Calu3 (cell line): ENCODE measurements at places on chromosomes 16 and 17.

- H3K27me3 ChIP-seq = peaks cover 44% of the 10 kb centered on the region
- no peak within 1 kb of the TSS for H3K4me3 ChIP-seq
- H3K36me3 ChIP-seq = peaks cover 6% of the 10 kb centered on the region
- no peaks in the 10 kb centered on the region for H3K4me1 ChIP-seq
- no peak within 1 kb of the TSS for H3K27ac ChIP-seq
- no peak for DNase-seq
Measured at GRCh38 chr16:1430759-1431496, at the start of gene PERCC1. TSS of gene PERCC1 (plus strand) at chr16:1431078. CDS start at chr16:1432594, 1,516 bp downstream.

DNA sequence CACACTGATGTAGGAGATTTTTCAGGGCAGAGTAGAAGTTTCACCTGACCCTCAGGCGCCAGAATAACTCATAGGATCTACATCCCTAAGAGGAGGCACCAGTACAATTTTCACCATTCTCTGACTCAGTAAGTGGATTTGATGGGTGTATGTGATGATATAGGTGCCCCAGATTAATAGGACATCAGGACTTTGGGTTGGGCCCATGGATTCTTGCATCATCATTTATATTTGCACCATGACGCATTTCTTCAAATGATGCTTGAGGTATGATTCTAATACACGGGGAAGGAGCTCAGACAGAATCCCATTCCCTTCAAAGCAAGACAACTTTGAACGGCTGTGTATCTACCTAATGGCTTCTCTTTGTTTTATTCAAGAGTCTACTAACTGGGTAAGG, 173.2 kb downstream of the TMEM114 start:
- H3K4me1 ChIP-seq = no peaks in the 10 kb centered on the region
- no peaks in the 10 kb centered on the region for H3K36me3 ChIP-seq
- no peak for DNase-seq
- H3K27ac ChIP-seq = no peak overlapping the region

DNA sequence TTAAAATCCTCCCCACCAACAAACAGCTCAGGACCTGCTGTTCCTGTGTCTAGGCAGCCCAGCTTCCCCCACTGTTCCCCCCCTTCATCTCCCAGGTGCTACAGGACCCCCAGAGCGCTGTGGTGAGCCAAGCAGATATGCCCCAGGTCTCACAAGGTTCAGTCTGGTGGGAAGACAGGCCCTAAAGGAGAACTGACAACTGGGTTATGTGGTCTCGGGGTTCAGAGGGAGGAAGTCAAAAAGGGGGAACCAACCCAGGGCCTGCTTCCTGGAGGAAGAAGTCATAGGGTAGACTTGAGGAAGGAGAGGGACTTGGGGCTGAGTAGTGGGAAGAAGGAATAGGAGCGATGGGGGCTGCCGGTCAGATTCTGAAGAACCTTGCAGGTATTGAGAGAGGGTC, 2.6 kb downstream of the RIPOR1 start:
- H3K36me3 ChIP-seq = peaks cover 51% of the 10 kb centered on the region
- DNase-seq = no peak
- peak overlapping the region; percentile 87 for H3K4me3 ChIP-seq

DNA sequence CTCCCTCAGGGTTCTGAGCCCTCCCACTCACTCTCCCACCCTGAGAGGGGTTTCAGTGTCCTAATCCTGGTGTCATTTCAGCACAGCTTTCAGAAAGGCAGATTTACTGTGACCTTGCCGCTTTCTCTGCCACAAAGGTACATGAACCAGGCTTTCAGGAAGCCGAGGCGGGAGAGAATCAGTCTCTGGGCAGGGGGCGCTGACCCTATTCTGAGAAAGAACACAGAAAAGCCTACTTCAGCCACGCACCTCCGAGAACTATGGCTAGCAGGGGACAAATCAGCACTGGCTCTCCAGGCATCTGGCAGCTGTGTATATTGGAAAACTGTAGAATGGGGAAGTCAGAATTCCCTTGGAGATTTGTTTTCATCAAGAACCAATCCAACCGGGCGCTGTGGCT, 57.7 kb upstream of the BCAR1 start:
- no peaks in the 10 kb centered on the region for H3K27me3 ChIP-seq
- peak overlapping the region; percentile 50 for H3K27ac ChIP-seq
- DNase-seq = no peak
- no peak overlapping the region for H3K4me3 ChIP-seq

DNA sequence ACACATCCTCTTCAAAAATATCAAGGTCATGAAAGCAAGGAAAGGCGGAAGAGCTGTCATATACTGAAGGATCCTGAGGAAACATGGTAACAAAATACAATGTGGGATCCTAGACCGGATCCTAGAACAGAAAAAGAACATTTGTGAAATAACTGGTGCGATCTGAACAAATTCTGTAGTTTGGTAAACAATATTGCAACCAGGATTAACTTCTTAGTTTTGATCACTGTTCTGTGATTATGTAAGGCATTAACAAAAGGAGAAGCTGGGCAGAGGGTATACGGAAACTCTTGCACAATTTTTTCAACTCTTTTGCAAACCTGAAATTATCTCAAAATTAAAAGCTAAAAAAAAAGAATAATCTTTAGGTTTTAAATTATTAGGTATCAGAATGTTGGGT, 109.7 kb downstream of the TRIM37 start:
- H3K4me3 ChIP-seq = no peak overlapping the region
- no peak overlapping the region for H3K27ac ChIP-seq
- no peaks in the 10 kb centered on the region for H3K27me3 ChIP-seq
- peaks cover 10% of the 10 kb centered on the region for H3K4me1 ChIP-seq
- no peaks in the 10 kb centered on the region for H3K36me3 ChIP-seq

DNA sequence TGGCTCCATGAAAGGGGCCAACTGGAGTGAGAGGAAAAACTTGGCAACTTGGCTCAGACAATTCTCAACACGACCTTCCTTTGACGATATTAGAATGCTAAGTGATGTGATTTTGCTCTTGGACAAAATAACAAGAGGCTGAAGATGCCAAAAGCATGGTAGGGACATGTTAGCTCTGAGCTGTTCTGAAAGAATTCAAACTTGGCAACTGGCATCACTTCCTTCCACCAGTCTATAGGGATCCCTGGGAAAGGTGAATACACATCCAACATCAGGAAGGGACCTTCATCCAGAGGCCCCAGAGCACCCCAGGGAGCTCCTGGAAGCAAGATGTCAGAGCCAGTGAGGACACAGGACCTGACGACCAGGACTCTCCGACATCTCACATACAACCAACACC, 4.3 kb downstream of the KRT37 start:
- H3K27me3 ChIP-seq = no peaks in the 10 kb centered on the region
- H3K27ac ChIP-seq = no peak overlapping the region
- no peak for DNase-seq
- no peak overlapping the region for H3K4me3 ChIP-seq
- H3K4me1 ChIP-seq = peaks cover 56% of the 10 kb centered on the region

- no peak overlapping the region for H3K27ac ChIP-seq
- no peak overlapping the region for H3K4me3 ChIP-seq
- DNase-seq = no peak
- H3K27me3 ChIP-seq = no peaks in the 10 kb centered on the region
- H3K36me3 ChIP-seq = peaks cover 8% of the 10 kb centered on the region
Measured at GRCh38 chr17:82878527-82878926, 38.7 kb upstream of the ZNF750 start.

DNA sequence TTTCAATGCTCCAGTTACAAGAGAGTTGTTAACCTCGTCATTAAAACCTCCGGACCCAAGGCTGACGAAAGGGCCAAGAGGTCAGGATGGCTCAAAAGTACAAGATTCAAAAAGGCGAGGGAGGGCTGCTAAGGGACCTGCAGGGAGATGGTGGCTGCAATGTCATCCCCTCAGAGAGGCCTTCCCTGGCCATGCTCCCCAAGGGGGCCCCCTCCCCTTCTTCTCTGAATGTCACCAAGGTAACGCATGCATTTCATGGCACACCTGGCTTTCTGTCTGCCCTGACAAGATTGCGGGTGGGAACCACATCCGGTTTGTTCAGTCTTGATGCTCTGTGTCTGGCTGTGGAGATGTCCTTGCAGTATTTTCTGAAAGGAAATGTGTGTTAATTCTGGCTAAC, 89.9 kb downstream of the C16orf78 start:
- H3K4me1 ChIP-seq = no peaks in the 10 kb centered on the region
- no peak overlapping the region for H3K4me3 ChIP-seq

- H3K36me3 ChIP-seq = peaks cover 21% of the 10 kb centered on the region
- H3K4me1 ChIP-seq = peaks cover 51% of the 10 kb centered on the region
- H3K27ac ChIP-seq = peak overlapping the region; percentile 66
- H3K4me3 ChIP-seq = no peak overlapping the region
- DNase-seq = no peak
Measured at GRCh38 chr16:53048139-53048915, 4.4 kb downstream of the CHD9NB start.

DNA sequence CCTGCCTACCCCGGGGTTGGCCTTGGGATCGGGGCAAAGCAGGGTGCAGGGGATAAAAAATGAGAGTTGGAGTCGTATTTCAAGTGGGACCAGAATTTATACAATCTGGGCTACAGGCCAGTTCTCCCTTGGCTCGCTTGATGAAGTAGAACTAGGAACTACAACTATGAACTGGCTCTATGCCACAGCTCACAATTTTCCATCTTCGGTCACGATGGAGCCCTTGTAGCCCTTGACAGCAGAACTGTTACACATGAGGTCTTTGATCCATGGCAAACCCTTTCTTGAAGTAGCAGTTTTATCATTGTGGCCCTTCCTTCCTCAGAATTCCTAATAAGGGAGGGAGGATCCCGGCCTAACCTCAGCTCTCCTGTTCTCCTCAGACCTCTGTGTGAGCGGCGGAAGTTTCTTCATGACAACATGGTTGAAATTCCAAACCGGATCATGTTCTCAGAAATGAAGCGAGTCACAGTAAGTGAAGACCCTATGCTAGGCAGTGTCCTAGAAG, 17.1 kb downstream of the LIG3 start:
- H3K4me3 ChIP-seq = no peak overlapping the region
- H3K27me3 ChIP-seq = no peaks in the 10 kb centered on the region
- H3K4me1 ChIP-seq = no peaks in the 10 kb centered on the region
- H3K36me3 ChIP-seq = peaks cover 4% of the 10 kb centered on the region
- no peak for DNase-seq
- no peak overlapping the region for H3K27ac ChIP-seq

DNA sequence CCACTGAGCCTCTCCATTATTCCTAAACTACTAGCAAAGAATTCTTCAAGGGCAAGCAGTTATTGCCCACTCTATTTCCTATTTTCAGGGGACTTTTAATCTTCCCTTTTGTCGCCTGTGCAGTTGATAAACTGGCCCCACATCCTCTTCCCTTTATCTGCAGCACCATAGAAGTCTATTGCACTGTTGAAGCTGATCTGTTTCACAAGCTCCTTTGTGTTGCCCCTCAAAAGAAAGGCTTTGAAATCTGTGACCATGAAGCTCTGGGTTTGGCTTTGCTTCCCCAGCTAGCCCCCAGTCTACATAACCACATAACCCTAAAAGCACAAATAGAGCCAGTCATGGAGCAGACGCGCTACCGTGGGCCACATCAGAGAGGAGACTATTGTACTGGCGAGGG, 37.1 kb downstream of the CDRT15 start:
- H3K27me3 ChIP-seq = no peaks in the 10 kb centered on the region
- DNase-seq = no peak
- H3K4me1 ChIP-seq = peaks cover 31% of the 10 kb centered on the region
- no peak overlapping the region for H3K27ac ChIP-seq
- H3K36me3 ChIP-seq = peaks cover 10% of the 10 kb centered on the region
- no peak overlapping the region for H3K4me3 ChIP-seq

- H3K27ac ChIP-seq = no peak overlapping the region
- no peaks in the 10 kb centered on the region for H3K4me1 ChIP-seq
- no peaks in the 10 kb centered on the region for H3K27me3 ChIP-seq
- no peaks in the 10 kb centered on the region for H3K36me3 ChIP-seq
- H3K4me3 ChIP-seq = no peak overlapping the region
- DNase-seq = no peak
Measured at GRCh38 chr17:16466407-16466806, 25.6 kb downstream of the LRRC75A start.

DNA sequence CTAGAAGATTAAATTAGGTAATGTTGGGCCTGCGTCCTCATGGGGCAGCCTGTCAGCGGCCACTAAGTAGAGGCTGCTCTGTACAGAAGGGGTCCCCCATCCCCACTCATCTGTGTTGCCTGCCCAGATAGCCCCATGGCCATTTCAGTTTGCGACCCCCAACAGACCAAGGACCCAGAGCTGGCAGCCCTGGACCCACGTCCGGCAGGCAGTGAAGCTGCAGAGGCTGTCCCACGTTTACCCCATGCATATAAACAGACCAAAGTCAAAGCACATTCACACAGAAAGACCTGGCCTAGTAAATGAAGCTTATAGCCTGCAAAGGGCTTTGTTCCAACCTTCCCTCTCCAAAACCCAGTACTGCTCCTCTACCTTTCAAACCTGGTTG, 4.6 kb downstream of the PDF start:
- H3K36me3 ChIP-seq = peaks cover 91% of the 10 kb centered on the region
- H3K4me3 ChIP-seq = peak overlapping the region; percentile 15
- H3K27me3 ChIP-seq = no peaks in the 10 kb centered on the region

- no peaks in the 10 kb centered on the region for H3K4me1 ChIP-seq
- H3K36me3 ChIP-seq = peaks cover 33% of the 10 kb centered on the region
- H3K27me3 ChIP-seq = peaks cover 45% of the 10 kb centered on the region
- DNase-seq = no peak
Measured at GRCh38 chr17:41822216-41823140, 9.7 kb downstream of the FKBP10 start.

GRCh38 chr17:1582374-1582773, 19.8 kb upstream of the PITPNA start:
- H3K36me3 ChIP-seq = no peaks in the 10 kb centered on the region
- DNase-seq = no peak
- no peak overlapping the region for H3K4me3 ChIP-seq
- H3K27me3 ChIP-seq = no peaks in the 10 kb centered on the region
- H3K27ac ChIP-seq = no peak overlapping the region
- H3K4me1 ChIP-seq = no peaks in the 10 kb centered on the region

- no peak for DNase-seq
- H3K27ac ChIP-seq = no peak overlapping the region
- H3K4me3 ChIP-seq = no peak overlapping the region
- peaks cover 57% of the 10 kb centered on the region for H3K27me3 ChIP-seq
- no peaks in the 10 kb centered on the region for H3K4me1 ChIP-seq
Measured at GRCh38 chr17:28518132-28518531, 12.0 kb downstream of the FOXN1 start.

- DNase-seq = no peak
- no peaks in the 10 kb centered on the region for H3K4me1 ChIP-seq
- H3K4me3 ChIP-seq = no peak overlapping the region
- H3K36me3 ChIP-seq = peaks cover under 1% of the 10 kb centered on the region
Measured at GRCh38 chr17:75922173-75922961, 17.7 kb upstream of the MRPL38 start.

DNA sequence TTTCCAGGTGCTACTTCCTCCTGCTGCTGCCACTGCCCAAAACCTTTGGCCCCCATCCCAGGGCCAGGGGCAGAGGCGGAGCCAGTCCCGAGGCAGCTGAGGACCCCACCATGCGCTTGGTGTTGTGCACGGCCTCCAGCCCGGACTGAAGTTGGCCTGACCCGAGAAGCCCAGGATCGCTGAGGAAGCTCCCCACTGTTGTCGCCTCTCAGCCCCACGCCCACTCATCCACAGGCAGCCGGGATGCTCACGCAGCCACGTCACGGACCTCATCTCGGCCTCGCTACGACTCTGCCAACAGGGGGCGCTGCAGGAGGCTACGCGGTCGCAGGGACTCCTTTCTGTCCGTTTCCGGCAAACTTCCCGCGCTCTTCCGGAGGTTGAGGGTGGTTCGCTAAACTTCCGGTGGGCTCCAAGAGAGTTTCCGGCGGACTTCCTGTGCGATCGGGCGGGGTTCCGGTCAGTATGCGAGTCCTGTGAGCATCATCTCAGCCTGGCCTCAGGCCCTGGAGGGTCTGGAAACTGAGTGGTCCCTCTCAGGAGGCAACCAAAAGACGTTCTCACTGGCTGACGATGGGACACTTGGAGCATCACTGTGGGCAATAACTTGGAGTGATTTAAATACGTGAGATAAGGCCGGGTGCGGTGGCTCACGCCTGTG, 12.4 kb downstream of the ZG16B start:
- no peaks in the 10 kb centered on the region for H3K27me3 ChIP-seq
- H3K27ac ChIP-seq = no peak overlapping the region
- peaks cover 25% of the 10 kb centered on the region for H3K36me3 ChIP-seq
- H3K4me1 ChIP-seq = peaks cover 50% of the 10 kb centered on the region
- DNase-seq = no peak
